ENCODE measurements at places on chromosomes 5 and 9.

DNA sequence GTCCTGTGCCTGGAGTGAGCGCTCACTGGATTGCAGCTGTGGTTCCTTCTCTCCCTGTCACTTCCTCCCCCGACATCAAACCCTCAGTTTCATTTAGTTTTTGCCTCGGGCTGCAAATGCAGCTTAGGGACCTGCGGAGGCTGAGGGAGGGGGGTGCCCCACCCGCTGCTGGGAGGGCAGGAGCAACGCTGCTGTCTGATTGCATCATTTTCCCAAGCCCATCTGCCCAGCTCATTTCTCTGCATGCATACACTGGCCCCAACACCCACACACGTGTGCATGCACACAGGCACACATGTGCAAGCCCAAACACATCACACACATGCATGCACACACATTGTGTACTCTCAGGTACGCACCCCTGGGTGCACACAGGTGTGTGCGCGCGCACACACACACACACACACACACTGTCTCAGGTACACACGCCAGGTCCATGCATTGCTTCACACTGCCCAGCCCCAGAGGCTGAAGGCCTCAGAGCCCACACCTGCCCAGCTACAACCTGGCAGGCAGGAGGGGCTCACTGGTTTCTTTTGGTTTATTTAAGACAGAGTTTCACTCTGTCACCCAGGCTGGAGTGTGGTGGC lies 3.4 kb downstream of the ASS1 start:
- no peak for DNase-seq

GRCh38 chr5:167839065-167839464 lies 452.4 kb upstream of the WWC1 start:
- DNase-seq: no peak

GRCh38 chr5:174355208-174355612 lies 309.7 kb downstream of the NSG2 start:
- DNase-seq: no peak

DNA sequence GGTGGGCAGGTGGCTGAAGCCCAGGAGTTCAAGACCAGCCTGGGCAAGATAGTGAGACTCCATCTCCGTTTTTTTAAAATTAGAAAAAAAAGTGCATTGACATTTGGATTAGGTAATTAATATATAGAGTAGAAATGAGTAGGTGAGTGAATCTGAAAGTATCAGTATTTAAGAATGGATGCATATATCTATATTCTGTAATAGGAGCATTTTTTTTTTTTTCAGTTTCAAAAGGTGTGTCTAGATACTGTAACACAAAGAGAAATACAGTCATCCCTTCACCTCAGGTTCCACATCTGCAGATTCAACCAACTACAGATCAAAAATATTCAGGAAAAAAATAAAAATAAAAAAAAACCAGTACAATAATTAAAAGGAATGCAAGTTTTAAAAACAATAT lies 50.8 kb downstream of the RBM27 start:
- DNase-seq: no peak

DNA sequence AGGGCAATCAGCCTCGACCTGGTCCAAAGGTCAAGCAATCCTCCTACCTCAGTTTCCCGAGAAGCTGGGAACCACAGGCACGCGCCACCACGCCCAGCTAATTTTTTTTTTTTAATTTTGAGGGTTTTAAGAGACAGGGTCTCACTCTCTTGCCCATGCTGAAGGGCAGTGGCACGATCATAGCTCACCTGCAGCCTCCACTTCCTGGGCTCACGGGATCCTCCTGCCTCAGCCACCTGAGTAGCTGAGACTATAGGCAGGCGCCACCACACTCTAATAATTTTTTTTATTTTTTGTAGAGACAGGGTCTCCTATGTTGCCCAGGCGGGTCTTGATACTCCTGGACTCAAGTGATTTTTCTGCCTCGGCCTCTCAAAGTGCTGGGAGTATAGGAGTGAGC lies 1.6 kb downstream of the UIMC1 start:
- no peak for DNase-seq

- DNase-seq: no peak
These were observed 271.9 kb downstream of the SLIT3 start for GRCh38 chr5:169029037-169029436.

- no peak for DNase-seq
These were observed 12.5 kb upstream of the SMIM23 start for GRCh38 chr5:171773106-171773505.

DNA sequence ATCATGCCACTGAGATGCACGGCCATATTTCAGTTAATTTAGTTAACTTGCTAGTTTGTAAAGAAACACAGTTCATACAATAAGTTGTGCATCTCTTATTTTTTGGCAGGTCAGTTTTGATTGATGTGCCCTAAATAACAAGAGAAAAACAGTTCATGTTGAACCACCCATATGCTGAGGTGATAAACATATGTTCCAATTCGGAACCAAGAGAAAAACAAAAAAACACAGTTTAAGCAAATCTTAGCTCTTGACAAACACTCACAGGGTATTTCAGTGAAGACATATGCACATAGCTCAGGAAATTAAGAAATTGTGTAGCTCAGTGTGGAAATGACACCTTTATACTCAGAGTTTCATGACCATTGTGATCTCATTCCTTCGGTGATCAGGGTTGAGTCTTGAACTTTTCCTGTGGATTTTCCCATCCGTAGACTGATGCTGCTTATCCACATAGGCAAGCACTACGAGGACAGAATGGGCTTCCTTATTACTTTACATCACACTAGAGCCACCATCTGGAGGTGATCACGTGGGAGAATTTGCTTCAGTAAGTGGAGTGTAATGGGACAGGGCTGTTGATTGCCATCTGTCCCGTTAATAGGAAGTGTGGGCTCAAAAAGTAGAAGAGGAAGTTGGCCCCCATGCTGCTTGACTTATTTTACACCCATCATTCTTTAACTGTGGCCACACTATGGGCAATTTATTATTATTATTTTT lies 773.0 kb downstream of the MTRR start:
- DNase-seq: no peak

DNA sequence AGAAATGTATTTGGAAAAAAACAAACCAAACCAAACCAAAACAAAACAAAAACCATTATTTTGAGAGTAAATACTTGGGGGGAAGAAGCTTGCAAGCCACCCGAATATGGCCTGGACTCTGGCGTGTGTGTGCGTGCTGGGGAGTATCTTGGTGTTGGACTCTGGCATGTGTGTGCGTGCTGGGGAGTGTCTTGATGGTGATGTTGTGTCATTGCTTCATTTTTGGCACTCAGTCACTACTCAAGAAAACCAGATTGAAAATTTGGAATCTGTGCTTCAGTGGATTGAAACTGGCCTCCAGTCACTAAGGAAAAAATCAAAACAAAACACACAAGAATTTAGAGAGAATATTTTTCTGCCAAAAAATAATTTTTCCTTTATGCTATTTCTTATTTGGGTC lies 76.1 kb downstream of the ARRDC3 start:
- no peak for DNase-seq

DNA sequence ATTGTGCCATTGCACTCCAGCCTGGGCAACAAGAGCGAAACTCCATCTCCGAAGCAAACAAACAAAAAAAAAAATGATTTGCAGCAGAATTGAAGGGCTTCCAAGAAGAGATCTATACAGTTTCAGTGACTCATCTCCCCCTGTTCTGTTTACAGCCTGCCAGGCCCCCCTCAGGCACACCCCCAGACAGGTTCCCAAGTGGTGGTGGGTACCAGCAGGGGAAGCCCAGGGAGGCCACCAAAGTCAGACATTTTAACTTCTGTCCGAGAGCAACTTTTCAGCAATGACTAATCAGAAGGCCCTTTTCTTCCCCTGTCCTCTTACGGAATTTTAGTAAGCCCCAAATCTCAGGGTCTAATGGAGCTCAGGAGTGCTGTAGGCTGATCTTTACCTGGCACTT lies 98.7 kb downstream of the PAX5 start:
- no peak for DNase-seq

- no peak for DNase-seq
These were observed 67.0 kb upstream of the DPYSL3 start for GRCh38 chr5:147576646-147577535.

DNA sequence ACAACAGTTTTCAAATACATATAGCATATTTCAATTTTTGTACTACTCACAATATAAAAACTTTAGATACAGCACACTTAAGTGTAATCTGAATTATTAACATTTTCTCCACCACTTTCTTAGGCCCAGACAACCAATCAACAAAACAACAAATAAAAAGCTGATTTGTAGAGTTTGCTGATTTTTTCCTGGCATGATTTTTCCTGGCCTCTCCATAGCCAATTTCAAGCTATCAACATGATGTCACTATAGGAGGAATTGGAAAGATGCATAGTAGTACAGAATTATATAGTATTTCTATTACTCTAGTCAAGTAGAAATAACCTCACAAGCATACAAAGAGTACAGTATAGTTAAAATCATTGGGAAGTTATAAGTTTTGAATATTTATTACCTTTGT lies 35.1 kb upstream of the ADAMTS19 start:
- no peak for DNase-seq

DNA sequence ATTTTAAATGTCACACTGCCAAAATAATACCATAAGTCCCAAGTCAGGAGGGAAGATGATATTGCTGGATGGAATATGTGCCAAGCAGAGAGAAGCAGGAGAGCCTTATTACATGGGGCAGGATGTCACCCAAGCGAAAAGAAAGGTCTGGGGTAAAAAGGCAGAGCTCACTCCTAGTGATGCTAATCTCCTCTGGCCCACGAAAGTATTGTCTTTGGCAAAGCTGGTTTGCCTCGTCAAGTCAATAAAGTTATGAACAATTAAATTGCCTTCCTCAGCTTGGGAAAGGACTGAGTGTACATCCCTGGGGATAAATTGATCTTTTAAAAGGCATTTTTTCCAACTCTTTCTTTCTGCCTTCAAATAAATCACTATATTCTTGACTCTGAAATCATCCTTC lies 220.6 kb downstream of the DMAC1 start:
- no peak for DNase-seq
